ENCODE measurements at places on chromosomes 3 and 15. TPM values are rescaled to one million over a fixed set of nuclear protein-coding genes. Genes with fewer than 3 reads are reported as not detected.

Gene FAM43A
- 8.8 TPM for total RNA-seq

- no peak for DNase-seq
These were observed 126.6 kb downstream of the TJP1 start for GRCh38 chr15:29695489-29696167.

Gene COX5A
- 41.9 TPM for total RNA-seq

GRCh38 chr15:29457729-29458128 lies 188.1 kb upstream of the NSMCE3 start:
- DNase-seq, result no peak

GRCh38 chr15:73892446-73893226 lies 19.3 kb downstream of the TBC1D21 start:
- no peak for DNase-seq

DNA sequence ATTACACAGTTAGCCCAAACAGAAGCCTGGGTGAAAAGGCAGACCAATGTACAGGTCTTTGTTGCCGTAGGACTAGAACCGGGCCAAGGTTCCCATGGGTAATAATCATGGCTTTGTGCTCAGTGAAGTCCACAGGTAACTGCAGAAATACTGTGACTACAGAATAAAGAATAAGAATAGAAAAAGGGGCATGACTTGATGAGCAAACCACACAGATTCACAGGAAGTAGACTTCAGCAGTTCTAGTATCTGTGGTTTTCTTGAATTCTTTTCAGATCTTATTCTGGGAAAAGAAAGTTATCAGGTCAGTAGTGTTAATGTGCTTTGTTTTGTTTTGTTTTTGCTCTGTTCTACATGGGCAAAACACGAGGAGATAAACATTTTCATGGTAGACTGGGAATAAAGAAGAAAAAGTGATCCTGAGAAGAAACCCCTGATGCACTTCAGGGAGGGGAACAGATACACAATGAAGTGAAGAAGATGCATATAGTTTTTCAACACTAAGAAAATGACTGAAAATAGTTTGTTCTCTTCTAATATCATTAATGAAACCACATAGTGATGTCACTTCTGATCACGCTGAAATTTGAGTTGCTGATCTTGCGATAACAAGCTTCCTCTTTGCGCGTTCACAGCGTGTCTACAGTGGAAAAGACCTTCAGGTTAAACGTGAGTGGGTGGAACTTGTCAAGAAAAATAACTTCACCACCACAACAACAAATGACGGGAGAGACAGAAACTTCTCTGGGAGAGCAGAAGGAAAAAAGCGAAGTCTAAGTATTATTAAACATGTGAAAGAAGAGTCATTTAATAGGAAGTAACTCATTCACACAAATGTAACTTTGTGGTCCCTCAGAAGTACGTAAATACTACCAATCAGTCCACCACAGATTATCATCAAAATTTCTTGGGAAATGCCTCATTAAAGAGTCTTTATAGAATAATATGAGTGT lies 315.8 kb upstream of the SATB1 start:
- DNase-seq, result no peak

DNA sequence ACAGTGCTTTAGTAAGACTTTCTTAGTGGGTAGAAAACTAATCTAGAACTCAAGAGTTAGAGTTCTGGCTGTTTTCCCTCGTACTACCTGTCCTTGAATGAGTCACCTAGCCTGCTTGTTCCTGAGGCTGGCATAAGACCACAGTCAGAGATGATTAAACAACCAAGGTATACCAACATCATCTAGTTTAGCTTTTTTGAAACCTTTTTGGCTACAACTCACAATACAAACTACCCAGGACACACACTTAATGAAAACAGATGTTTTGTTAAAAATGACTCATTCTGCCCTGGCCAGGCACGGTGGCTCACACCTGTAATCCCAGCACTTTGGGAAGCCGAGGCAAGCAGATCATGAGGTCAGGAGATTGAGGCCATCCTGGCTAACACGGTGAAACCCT lies 4.6 kb downstream of the MCCC1 start:
- no peak for DNase-seq

- DNase-seq, result no peak
These were observed 6.7 kb downstream of the P2RY12 start for GRCh38 chr3:151377768-151378385.

DNA sequence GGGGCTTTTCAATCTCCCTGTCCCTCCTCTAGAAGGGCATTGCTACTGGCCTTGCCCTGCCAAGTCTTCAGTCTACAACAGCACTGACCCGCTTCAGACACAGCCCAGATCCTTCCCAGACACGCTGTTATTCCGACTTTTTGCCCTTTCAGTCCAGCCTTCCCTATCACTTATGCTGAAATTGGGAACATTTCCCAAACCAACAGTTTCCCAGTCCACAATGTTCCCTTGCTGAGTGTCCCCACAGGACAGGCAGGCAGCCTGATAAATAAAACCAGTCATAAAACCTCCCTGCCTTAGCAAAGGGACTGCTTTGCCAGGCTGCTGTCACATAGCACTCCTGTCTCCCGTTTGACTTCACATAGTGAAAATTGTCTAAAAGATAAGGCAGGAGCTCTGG lies 43.5 kb downstream of the GOLGA6L2 start:
- no peak for DNase-seq

DNA sequence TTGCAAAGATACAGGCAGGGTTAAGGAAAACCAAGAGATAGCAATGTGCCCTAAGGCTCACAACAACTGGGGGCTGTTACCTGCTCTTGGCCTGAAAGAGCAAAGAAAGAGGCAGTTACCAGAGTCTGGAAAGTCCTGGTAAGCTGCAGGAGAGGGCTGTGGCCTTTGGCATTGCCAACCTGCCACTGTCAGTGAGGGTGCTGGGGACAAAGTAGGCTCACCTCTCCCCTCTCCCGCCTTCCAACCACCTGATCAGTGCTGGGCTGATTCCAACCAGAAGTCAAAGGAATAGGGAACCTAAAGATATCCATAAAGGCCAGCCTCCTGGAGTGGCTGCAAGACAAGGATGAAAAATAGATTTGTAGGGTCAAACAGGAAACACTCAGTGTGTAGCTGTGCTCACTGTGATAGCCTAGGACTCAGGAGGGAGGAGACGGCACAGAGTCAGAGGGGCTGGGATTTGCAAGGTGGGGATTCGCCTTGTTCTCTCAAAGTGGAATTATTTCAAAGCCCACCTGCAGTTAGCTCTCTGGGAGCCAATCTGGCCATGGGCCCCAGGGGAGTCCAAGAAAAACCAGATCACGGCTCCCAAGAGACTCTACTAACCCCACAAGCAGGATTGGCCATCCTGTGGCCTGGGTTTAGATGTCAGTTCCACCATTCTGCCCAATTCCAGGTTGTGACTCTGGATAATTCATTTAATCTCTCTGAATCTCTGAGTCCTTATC lies 204.0 kb upstream of the BCL6 start:
- no peak for DNase-seq

GRCh38 chr15:67120839-67121643 lies 55.6 kb downstream of the SMAD3 start:
- peak; percentile 92 for DNase-seq

DNA sequence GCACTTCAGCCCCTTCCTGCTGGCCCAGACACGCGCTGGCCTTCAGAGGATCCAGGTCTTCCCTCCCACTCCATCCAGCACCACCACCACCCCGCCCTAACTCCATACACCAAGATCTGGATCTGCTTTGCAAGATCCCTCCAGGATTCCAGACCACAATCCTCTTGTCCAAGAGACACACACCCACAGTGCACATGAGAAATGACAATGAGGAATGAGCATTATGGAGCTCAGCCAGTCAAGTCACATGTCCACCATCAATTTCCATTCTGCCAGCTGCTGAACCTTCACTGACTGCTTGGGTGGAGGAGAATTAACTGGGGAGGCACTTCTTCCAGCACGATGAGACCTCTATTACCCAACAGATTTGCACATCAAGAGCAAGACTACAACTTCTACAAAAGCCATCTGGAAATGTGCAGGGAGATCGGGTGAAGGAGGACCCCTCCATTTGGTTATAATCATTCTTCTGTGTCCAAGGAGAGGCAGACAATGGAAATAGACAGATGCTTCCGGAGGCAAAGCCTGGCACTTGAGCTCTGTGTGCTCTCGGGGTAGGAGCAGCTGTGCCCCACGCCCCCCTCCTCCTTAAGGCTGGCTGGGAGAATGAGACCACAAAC lies 12.3 kb upstream of the SPATA12 start:
- peak; percentile 80 for DNase-seq

DNA sequence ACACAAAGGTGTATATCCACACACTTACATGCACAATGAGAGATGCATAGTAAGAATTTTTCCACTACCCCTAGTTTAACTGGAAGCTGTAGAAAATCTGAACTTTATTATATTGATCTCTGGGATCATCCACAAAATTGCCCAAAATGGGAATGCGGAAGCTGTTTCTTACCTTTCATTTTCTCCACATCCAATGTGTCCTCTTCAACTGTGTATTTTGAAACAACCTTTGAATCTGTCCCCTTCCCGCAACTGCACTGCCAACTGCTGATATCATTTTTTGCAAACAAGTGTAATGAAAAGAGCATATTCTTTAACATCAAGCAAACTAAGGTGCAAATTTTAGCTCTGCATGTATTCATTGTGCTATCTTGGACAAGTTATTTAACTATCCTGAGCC lies 427.6 kb upstream of the TPRG1 start:
- no peak for DNase-seq

DNA sequence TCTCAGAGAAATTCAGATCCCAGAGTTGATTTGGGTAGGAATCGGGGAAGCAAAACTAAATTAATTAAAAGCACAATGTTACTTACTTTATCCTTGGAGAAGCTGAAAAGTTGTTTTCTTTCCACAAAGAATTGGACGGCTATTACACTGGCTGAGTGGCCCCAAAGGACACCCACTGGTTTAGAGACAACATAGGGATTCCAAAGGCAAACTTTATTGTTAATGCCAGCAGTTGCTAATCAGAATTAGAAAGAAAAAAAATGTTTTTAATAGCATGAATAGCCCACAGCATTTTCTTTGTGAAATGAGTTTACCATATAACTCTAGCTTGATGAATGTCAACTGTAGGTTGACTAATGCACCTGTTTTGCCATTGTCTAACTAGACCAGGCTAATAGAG lies 51.7 kb downstream of the WDR49 start:
- DNase-seq, result no peak

GRCh38 chr3:124510290-124510689 lies 220.0 kb upstream of the UMPS start:
- peak; percentile 80 for DNase-seq

DNA sequence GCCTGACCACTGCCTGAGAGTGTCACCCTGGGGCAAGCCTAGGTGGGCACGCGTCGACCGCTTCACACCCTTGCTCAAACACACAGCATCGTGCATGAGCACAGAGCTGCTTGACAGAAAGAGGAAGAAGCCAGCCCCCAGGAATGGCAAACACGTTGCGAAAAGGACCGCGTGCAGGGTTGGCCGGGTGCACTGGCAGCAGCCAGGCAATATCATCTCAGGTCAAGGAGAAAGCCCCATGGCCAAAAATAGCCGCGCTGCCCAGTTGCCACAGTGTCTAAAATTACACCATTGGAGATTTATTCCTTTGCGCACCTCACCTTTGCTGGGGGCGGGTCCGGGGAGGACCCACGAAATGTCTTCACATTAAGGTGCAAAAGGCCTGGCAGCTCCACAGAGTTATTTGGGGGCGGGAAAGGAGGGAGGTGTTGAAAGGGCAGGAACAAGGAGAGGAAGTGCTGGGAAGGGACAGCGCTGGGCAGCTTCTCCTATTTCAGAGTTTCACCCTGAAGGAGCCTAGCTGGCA lies 44.7 kb upstream of the NR2F2 start:
- DNase-seq, result no peak

DNA sequence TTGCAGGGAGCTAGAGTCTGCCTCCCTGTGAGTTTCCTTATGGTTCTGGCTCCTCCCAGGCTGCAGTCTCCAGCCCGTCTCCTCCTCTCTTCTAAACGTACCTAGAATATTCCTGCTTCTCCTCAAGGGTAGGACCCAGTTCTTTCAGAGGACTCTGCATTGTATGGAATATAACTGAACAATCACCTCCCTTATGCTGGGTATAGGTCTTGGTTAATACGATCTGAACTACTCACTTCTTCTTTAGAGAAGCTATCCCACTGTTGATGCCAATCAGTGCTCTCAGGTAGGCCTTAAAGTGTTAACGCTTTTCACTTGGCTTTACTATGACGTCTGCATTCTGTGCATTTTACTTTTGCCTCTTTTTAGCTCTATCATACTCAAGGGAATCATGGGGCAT lies 98.5 kb downstream of the WNT7A start:
- DNase-seq, result no peak

- DNase-seq, result no peak
These were observed 785 bp upstream of the MYRIP start for GRCh38 chr3:39808467-39809180.

DNA sequence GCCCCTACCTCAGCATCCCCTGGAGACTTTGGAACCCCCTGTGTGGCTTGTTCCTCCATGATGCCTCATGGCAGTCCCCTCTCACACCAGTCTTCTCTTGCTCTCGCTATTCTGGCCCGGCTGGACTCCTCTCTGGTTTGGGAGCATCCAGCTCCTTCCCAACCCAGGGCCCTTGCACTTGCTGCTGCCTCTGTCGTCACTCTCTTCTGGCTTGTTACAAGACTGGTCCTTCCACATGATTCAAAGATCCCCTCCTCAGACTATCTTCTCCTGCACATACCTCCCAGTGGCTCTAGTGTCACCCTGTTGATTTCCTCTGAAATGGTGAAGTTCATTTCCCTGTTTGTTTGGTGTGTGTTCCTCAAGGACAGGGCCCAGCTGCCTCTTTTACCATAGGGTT lies 6.5 kb upstream of the GNAI2 start:
- DNase-seq, result no peak

DNA sequence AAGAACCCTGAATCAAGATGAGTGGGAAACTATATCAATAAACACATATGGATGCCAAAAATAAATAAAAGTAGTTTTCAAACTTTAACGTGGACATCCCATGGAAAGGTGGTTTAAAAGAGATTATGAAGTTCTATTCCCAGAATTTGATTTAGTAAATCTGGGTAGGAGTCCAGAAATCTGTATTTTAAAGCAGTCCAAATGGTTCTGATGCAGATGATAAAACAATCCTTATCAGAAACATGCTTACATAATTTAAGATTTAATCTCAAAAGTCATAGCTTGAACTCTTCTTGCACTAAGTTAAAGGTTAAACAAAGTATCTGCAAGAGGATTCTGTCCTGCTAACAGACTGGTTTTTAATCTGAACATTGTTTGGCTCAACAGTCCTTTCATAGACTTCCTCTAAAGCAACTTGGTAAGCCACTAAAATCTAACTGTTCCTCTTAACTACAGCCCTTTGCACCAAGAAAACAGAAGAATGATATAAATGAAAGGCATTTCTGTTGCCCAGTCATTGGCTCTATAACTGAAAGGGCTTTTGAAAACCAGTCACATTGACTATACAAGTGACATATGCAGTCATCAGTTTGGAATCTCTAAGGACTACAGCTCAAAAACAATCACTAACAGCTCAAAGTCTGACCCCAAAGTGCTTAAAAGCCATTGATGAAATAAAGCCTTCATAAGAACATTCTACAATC lies 23.4 kb upstream of the MAP4 start:
- peak; percentile 90 for DNase-seq

DNA sequence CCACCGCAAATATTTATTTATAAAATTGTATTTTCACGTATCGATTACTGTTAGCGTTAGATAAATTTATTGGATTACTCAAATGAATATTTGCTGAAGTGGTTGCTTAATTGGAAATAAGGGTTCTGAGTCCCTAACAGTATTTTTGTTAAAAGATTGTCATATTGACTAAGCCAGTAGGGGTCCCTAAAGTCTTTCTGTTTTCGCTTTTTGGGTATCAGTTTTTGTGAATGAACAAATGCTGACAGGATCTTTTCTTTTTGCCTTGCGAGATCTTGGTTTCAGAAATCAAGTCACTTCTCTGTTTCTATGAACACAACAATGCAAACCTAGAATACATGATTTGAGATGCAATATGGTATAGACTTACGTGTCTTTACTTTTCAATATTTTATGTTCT lies 7.1 kb downstream of the RAD51 start:
- no peak for DNase-seq
